ENCODE measurements at places on chromosomes 5 and 9.

DNA sequence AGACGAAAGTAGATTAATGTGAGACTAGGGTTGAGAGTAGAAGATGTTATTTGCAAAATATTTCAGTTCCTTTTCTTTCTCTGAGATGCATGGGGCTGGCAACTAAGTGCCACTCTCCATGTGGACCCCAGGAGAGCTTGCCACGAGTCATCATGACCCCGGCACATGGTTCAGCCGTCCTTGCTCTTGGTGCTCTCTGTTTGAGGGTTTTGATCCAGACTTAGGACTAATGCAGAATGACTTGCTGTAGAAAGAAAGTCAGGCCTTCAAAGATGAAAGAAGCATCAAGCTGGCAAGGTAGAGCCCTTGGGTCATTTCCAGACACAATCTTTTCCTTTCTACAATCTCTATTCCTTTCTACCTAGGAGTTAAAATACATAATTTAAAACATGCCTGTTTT, 84.7 kb downstream of the RASGRF2 start:
- no peak for DNase-seq

DNA sequence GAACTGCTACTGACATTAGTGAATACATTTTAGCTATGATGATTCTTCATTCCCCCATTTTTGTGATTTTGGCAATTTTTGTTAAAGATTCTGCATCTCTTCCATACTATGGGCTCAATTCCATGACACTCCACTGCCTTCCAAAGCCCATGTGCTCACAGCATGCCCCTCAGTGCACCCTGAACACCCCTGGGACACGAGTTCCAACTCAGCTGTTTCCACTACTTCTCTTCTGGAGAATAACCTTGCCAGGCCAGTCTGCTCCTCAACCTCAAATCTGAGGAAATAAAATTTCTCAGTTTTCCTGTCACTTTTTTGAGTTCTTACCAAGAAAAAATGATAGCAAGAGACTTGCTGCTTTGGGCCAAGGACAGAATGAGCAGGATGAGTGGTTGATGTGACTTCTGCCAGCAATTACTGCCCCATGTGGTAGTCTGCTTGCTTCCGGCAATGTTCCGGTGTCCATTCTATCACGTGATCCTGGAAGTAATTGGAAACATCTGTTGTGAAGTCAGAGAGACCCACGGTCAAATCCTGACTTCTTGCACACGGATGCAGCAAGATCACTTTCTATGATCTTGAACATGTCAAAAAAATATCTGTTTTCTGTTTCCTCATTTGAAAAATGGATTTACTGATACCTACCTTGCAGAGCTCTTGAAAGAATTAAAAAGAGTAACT, 58.3 kb downstream of the EGFLAM start:
- no peak for DNase-seq

DNA sequence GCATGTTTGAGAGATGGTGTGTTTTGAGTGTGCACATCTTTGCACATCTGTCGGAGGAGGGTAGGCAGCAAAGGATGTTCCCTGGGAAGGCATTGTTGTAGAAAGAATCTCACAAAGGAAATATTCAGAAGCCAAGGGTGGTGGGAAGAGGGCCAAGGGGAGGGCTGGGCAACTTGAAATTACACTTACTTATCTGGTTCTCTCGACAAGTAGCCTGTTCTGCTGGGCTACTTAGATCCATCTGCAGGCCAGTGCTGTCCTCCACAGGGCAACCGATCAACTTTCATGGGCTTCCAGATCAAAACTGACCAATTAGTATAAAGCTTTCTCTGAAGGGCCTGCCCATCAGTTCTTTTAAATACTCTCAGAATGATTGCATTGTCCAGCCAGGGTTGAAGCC, 495.2 kb downstream of the GADD45G start:
- DNase-seq, result no peak

- DNase-seq, result no peak
Observed at GRCh38 chr9:85332487-85332886, 409.3 kb downstream of the AGTPBP1 start.

DNA sequence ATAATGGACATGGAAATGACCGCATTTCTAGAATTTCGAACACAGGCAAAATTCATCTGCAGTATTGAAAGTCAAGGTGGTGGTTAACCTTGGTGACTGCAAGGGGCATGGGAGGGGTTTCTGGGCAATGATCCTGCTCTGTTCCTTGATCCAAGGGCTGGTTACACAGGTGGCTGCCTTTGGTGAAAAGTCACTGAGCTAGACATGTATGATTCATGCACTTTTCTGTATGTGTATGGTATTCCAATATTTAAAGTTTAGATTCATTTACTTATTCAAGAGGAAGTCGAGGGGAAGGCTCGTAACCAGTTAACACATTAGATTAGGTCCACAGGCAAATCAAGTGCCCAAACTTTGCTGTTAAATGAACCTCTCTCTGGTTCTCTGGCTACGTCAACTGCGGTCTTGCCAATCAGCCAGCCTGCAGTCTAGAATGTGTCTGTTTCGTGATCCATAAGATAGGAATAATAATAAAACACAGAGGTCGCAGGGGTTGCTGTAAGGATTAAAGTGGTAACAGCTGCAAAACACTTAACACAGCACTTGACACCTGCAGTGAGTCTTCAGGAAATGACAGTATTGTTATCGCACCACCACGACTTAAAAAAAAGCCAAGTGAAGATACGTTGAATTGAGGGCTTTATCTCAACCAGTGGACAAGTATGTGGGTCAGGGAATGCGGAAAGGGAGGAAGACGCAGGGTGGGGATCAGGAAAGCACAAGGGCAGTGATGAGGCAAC, 92.5 kb downstream of the TLE1 start:
- DNase-seq, result no peak

Measured in activated effector memory CD4-positive, alpha-beta T cell treated with Interleukin-2 at 50 U/mL for 16 hours (primary cell).